ENCODE measurements at places on chromosomes 13 and 19.
A peak's percentile ranks its signal among the peaks of the same experiment; 100 is the strongest.

GRCh38 chr13:86476656-86477055 lies 677.4 kb upstream of the SLITRK6 start:
- DNase-seq, result no peak

- DNase-seq, result no peak
Measured at GRCh38 chr13:93535251-93535650, 308.6 kb downstream of the GPC6 start.

DNA sequence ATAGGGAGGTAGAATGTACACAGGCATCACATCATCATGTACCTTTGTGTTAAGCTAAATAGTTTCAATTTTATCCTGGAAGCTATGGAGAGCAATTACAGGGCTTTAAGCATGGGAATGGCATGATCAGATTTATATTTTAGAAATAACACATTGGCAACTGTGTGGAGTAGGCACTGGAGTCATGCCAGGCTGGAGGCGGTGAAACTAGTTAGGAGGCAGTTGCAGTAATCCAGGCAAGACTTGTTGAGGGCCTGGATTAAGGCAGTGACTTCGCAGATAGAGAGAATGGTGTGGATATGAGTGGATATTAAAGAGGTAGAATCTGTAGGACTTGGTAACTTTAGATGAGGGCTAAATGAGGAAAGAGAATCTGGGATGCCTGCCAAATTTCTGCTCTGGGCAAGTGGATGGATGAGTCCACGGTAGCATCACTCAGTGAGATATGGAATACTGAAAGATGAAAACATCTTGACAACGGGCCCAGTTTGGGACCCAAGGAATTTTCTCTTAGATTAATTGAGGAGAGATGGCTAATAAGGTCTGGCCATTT lies 506.2 kb downstream of the FGF9 start:
- no peak for DNase-seq

DNA sequence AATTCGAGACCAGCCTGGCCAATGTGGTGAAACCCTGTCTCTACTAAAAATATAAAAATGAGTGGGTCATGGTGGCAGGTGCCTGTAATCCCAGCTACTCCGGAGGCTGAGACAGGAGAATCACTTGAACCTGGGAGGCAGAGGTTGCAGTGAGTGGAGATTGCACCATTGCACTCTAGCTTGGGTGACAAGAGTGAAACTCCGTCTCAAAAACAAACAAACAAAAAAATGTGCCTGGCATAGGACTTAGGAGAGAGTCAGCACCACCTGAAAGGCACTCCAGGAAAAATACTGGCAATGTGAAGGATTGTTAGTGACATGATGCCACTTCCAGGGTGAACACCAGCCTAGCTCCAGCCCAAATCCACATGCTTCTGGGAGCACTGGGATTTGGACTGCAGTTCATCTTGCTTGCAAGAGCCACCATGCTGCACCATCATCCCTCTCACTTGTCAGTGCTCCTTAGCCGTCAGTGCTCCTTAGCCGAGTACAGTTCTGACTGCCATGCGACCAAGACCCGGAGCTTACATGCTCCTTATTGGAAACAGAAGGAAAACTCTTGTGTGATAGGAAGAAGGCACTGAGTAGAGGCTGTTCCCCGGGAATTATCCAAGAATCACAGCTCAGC lies 145.1 kb upstream of the RNF113B start:
- DNase-seq, result no peak

GRCh38 chr19:50729894-50730293 lies 6.7 kb downstream of the CLEC11A start:
- DNase-seq, result no peak

DNA sequence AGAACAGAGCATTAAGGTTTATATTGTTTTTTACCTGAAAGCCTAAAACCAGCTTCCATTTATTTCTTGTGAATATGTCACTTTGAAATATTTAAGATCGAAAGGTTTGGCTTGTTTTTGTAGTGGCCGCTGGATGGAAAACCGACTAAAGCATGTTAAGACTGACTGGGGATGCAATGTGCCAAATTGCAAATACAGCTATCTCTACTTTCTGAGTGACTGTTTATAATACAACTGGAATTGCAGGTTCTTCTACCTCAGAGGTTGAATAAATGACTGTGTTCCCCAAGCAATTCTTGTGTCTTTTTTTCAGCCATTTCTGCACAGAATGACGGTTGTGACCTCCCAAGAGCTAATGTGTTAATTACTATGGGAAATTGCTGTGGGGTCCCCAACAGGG lies 50.0 kb upstream of the TMTC4 start:
- DNase-seq, result no peak

DNA sequence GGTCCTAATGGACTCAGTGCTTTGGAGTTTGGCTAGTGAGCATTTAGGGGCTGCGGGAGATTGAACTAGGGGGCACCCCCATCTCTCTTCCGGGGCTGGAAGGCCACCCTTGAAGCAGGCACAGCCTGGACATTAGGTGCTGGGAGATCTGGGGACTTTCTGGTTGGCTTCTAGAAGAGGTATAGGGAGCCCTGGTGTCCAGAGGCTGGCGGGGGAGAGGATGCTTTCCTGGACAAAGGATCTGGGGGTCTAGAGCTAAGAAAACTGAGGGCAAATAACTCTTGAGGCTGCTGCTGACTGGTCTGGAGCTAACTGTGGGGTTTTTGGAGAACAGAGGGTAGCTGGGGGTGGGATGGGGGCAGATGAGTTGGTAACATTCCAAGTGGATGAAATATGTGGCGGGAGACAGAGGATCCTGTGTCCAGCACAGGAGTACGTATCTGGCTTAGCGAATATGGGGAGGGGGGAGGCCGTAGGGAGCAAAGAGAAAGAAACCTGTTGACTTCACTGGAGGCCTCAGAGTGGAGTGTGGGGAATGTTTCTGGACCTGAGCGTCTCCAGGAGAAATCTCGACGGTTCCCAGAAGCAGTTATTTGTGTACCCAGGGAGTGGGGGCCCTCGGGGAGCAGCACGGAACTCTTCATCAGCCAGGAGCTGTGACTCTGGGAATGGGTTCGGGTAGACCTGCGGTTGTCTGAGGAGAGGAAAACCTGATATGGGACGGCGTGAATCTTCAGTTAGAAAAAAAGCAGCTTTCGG lies 1.4 kb downstream of the HNRNPUL1 start:
- DNase-seq, result peak; percentile 15

- DNase-seq, result no peak
Measured at GRCh38 chr19:14349426-14349825, 31.8 kb upstream of the ADGRE5 start.

DNA sequence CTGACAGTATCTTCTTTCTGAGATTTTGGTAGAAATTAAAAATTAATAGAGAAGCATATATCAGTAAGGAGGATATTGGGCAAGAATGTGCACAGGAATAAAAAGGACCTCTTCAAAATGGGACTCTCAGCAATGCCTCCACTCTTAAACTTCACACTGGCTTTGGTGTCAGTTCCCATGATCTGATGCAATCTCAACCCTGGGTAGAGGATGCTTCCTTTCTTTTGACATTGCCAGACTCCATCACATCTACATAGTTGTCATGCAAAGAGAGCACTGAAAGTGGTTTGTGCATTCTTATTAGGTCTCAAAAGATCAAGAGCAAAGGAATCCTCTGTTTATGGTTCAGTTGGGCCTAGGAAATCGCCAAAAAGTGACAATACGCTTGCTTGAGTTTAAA lies 26.3 kb downstream of the STARD13 start:
- no peak for DNase-seq

DNA sequence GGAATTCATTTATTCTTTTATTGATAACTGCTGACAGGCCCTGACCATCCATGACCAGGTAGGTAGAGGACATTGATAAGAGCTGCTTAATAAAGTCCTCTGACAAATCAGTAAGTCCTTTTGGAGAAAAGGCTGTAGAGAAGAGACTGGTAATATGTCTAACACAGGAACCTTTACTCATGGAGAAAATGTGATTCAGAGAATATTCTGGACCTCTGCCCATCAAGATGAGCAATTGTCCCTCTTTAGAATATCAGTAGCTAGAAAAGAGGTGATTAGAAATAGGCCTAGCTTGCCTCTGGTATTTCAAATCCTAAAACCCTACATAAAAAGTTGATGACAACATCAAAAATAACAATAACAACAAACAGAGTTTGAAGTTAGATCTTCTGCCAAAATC lies 642.3 kb downstream of the TBC1D4 start:
- DNase-seq, result no peak

Data from suppressor macrophage treated with lipopolysaccharide for 1 hour (primary cell).